ENCODE measurements at places on chromosomes 4 and X. TPM values are rescaled to one million over a fixed set of nuclear protein-coding genes. Genes with fewer than 3 reads are reported as not detected.

Gene NAA10
- total RNA-seq = 109 TPM

DNA sequence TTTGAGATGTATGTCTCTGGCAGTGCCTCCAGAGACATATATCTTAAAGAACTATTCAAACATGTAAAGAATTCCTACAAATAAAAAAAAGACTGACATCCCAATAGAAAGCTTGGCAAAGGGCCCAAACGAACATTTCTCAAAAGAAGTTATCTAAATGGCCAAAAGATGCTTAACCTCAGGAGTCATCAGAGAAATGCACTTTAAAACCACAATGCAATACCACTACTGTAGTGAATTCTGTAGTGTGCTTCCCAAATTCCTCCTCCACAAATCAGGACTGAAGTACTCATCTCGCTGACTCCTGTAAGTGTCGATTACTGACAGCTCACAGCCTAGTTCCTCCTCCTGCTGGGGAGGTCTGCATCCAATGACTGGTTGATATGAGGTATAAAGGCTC is 129.0 kb upstream of the MAMLD1 start:
- no peak for DNase-seq

Gene BMPR1B
- total RNA-seq = not detected

DNA sequence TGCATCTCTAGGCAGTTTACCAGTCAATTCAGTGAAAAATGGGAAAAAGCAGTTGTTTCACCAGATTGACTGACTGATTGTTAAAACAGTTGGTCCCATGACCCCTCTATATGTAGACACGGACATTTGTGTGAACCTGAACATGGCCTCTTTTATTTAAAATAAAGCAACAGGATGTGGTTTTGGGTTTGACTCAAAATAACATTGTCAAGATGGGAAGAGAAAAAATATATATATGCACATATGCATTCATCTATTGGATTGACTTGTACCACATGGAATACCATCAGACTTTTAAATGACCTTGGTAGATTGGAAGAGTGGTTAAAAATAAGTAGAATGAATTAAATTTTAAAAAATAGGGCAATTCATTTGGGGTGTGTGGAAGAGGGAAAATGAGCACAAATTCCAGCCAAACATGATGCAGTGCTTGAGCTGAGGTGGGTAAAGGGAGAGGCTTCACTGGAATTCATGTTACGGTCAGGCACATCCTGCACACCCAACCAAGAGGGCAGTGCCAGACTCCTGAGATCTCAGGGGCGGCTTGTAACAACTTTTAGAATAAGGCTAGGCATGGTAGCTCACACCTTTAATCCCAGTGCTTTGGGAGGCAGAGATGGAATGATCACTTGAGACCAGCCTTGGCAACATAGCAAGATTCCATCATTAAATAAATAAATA is 560.7 kb upstream of the TENM3 start:
- no peak for DNase-seq

- DNase-seq = no peak
Observed at GRCh38 chr4:129603241-129603931, 507.4 kb downstream of the C4orf33 start.

DNA sequence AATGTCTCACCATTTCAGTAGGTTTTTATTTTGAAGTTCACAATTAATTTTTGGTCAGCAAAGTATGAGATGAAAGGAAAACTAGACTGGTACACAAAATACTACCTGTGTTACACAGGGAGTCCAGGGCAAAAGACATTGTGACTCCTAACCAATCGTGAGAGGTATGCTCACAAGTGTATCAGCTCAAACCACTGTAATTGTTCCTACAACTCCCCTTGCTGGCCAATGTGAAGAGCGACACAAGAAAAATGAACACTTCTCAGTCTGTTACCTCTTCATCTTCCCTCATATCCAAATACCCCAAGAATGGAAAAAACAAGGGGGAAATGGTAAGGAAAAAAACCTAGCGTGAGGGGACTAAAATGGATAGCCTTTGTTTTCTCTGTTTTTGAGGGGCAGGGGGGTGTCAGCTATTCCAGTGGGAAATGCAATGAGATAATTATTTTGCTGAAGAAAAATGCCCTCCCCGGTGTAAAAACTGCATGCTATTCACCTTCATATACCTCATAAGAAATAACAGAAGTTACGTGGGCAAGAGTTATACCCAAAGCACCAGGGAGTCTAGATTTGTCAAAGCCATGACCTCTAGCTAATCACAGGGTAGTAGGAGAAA is 30.6 kb upstream of the NSUN7 start:
- DNase-seq = no peak

GRCh38 chr4:7705062-7705461 is 234.6 kb downstream of the AFAP1 start:
- DNase-seq = no peak

GRCh38 chrX:63934791-63935190 is 149.8 kb upstream of the ARHGEF9 start:
- no peak for DNase-seq

- no peak for DNase-seq
Observed at GRCh38 chr4:84968925-84969324, 2.4 kb upstream of the WDFY3 start.

GRCh38 chr4:87933337-87933736 is 42.2 kb upstream of the SPP1 start:
- DNase-seq = no peak

Data from activated B cell treated with CpG ODN at 0.5 μM for 24 hours (primary cell).